Fibroblast of the aortic adventitia (primary cell): ENCODE measurements at places on chromosomes 6 and 20. TPM values are rescaled to one million over a fixed set of nuclear protein-coding genes. Genes with fewer than 3 reads are reported as not detected.

Gene MBOAT1
- total RNA-seq: 0.90 and 5.0 TPM in 2 replicates

Gene SLC4A11
- total RNA-seq: 0.49 and 0.63 TPM in 2 replicates

Gene CLPSL2
- total RNA-seq: not detected in 2 replicates

Gene HLA-DPB1
- 0.27 and 3.8 TPM in 2 replicates for total RNA-seq

Gene PKIB
- 0.57 and 3.1 TPM in 2 replicates for total RNA-seq

Gene MDFI
- total RNA-seq: 0.09 TPM in 1 of 2 replicates, not detected in the other

Gene GSTA2
- total RNA-seq: not detected in 2 replicates

Gene NFKBIL1
- 20.0 and 48.7 TPM in 2 replicates for total RNA-seq

GRCh38 chr6:129766959-129767728, 57.2 kb upstream of the ARHGAP18 start:
- DNase-seq: peak; percentile 58

DNA sequence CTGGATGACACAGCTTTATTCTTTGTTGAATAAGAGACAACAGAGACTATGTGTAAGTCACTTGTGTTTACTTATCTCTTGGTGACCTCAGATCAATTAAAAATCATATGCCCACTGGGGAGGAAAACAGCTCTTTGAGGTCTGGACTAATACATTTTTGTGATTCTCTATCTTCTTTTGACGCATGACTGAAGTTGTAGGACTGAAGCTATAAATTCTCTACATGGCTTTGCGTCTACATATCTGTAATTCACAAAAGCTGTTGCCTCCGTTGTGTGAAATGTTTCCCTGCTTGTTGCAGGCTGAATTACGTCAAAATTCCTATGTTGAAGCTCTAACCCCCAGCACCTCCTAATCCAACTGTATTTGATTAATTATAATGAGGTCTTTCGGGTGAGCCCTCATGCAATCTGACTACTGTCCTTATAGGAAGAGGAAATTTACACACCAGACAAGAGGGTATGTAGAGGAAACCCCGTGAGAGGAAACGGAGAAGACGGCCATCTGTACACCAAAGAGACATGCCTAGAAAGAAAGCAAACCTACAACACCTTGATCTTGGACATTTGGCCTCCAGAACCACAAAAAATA, 481.6 kb downstream of the PRKN start:
- DNase-seq: no peak

DNA sequence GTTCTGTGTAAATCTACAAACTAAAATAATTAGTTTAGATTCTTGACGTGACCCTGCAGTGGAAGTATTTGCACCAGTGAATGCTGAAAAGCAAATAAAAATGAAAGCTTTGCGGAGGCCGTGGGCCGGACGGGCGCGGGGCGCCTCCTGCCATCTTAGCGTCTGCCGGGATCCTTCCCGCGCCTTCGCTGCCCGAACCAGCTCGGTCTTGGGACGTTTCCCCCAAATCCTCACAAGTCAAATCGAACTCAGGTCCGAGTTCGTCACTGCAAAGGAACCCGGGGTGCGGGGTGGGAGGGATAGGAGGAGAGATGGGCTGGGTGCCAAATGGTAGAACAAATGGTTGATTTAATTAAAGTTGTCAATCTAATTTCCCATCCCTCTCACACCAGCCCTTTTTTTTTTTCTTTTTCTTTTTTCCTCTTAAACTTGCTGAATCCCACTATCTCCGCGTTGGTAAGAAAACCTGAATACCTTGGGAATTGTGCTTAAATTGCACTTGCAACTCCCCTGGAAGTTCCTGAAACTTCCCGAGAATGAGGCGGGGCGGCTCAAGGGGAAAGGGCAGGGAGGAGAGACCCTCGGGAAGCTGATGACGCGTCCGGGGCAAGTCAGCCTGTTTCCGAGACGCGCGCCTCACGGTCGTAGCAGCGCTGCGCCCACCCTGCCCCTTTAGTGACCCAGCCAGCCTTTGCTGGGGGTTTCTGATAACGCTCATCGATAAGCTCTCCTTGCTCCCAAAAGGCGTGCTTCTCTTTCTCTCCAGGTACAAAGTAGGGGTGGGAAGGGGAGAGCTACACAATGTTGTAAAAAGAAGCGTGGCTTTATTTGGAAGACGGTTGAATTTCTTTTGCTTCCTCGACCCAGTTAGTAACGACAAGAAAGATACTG, 1.8 kb downstream of the GJA1 start:
- peak; percentile 72 for DNase-seq

GRCh38 chr20:63140514-63141433, 75.2 kb downstream of the YTHDF1 start:
- DNase-seq: no peak

DNA sequence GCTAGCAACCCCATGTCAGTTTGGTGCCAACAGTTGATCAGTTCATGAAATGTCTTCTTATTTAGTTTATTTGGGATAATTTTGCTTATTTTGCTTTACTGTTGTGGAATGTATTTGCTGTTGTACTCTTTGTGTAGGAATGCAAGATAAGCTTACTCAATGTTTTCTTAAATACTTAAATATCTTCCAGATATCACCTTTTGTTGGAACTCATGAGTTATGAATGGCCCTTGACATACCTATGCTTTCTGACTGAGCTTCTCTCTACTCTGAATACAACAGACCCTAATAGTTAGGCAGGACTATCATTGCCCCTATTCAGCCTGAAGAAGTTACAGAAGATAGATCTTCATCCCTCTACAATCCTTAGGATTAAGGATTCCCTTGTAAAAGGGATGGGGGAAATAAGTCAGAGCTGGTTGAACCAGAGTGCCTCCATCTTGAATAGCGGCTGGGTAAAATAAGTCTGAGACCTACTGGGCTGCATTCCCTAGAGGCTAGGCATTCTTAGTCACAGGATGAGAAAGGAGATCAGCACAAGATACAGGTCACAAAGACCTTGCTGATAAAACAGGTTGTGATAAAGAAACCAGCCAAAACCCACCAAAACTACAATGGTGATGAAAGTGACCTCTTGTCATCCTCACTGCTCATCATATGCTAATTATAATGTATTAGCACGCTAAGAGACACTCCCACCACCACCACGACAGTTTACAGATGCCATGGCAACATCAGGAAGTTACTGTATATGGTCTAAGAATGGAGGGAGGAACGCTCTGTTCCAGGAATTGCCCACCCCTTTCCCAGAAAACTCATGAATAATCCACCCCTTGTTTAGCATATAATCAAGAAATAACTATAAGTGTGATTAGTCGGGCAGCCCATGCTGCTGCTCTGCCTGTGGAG, 196.9 kb downstream of the AKAP7 start:
- no peak for DNase-seq

DNA sequence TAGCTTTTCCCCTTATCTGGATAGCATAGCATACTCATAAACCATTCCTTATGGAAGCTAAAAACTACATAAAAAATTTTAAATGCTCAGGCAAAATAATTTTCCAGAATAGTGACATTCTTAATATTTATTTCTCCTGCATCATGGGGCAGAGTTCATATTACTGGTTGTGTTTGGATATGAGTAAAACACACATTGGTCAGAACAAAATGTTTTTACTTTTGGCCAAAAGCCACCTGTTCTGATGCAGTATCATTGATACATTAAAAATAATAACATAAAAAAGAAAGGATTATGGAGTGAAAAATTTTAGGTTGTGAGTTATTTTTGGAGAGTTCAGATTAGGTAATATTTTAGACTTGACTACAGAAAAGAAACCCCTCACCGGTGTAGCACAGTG, 33.6 kb downstream of the TRAM2 start:
- no peak for DNase-seq

- peak; percentile 97 for DNase-seq
These were observed 45.6 kb downstream of the LRRN4 start for GRCh38 chr20:6008254-6008653.

- DNase-seq: peak; percentile 33
These were observed 16.2 kb downstream of the FKBP1A start for GRCh38 chr20:1376408-1377270.

GRCh38 chr20:32972181-32973076, 31.8 kb downstream of the SUN5 start:
- no peak for DNase-seq

GRCh38 chr20:38304845-38305447, 990 bp downstream of the BPI start:
- DNase-seq: peak; percentile 45

GRCh38 chr6:145031962-145032361, 703.4 kb downstream of the EPM2A start:
- DNase-seq: no peak

GRCh38 chr6:118537574-118537973, 10.5 kb upstream of the PLN start:
- peak; percentile 91 for DNase-seq

- DNase-seq: no peak
These were observed 28.9 kb upstream of the CCR6 start for GRCh38 chr6:167093922-167094432.

GRCh38 chr6:69820438-69820837, 23.6 kb upstream of the LMBRD1 start:
- no peak for DNase-seq

DNA sequence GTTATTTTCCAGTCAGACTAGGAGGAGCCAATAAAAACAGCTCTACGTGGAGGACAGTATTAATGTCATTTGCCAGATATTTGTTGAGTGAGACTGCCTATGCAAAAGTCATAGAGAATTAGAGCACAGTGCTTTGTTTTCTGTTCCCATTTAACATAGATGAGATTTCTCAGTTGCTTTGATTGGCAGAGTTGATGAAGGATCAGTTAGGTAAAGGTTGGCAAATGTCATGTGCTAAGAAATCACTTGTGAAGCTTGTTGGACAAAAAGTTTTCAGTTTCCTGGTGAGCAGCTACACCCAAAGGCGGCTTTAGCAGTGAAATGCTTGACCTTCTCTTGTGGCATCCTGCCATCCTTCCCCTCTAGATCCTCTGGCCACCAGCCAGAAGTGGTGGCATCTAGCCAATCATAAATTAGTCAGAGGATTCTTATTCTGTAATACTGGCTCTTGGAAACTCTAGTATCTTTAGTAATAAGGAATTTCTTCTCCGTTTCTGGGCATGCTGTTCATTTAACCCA, 37.0 kb downstream of the BCKDHB start:
- peak; percentile 98 for DNase-seq

DNA sequence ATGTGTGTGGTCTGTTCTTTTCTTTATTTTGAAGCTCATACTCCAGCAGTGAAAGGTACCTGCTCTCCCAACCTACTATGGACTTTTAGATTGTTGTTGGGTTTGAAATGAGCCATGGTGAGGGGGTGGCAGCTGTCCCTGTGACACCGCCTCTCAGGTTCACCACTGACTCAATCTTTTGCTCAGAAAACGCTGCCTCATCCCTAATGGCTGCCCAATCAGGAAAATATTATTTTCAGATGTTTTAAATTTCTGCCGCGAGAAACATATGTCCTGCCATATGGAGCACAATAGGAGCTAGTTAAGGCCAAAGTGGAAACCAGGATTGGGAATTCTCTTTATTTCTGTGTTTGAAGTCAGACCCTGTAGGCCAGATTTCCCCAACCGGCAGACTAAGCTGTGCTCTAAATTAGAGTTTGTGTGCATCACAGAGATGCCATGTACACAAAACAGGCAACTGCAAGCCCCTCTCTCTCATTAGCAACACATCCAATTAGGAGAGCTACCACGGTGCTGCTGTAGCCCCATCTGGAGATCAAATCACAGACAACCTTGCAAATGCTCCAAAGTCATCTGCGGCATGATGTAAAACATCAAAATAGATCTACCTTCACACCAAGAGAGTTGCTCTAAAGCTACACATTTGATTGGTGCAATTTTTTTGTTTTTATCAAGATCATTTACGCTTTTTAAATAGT, 144.1 kb upstream of the BACH2 start:
- no peak for DNase-seq

DNA sequence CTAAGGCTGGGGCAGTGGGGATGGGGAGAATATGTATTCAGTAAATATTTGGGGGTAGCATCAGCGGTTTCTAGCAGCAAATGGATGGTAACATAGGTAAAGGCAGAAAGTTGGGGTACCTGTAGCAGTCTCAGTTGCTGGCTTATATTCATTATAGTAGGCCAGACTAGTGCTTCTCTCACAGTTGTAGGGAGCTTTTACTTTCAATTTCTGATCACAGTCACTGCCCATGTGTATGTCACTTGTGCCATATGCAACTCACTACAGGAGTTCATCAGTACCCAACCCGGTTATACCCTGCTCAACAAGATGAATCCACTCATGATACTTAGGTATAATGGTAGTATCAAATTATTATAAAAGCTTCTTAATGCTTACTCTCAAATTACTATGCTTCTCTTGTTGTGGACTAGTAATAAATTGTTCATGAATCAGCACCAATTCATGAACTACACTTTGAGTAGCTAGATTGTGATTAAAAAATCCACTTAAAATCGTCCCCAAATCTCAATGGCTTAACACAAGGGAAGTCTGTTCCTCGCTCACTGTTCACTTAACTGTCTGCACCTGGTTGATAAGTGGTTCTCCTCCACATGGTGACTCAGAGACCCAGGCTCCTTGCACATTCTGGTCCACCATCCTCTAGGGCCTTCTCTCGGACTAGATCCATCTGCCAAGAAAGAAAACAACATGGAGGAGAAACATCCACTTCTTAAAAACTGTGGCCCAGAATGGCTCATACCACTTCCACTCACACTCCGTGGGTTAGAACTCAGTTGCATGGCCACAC, 31.3 kb upstream of the MYLIP start:
- no peak for DNase-seq

- DNase-seq: peak; percentile 43
These were observed 77.0 kb downstream of the PLCB1 start for GRCh38 chr20:8209061-8209460.

- DNase-seq: peak; percentile 9
These were observed 332.8 kb downstream of the BTBD9 start for GRCh38 chr6:38306931-38307330.

GRCh38 chr20:59013959-59014608, 5.1 kb upstream of the TUBB1 start:
- peak; percentile 58 for DNase-seq

- DNase-seq: no peak
These were observed 67.9 kb upstream of the SNX9 start for GRCh38 chr6:157755032-157755745.

- no peak for DNase-seq
These were observed 130.7 kb downstream of the RNASET2 start for GRCh38 chr6:166825553-166826145.

DNA sequence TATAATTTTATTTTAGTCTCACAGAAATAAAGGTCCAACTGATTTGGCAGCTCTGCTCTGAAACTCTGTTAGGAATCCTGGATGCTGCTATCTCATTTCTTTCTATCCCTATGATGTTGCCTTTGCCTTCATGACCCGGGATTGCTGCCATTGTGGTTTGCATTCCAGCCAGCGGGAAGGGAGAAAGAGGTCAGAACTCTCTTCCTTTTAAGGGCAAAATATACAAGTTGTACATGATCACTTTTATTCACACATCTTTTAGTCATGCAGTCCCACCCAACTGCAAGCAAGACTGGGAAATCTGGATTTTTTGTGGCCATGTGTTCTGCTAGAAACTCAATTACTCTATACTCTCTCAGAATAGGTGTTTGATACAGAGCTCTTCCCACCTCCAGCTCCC, 263.1 kb upstream of the ZFP64 start:
- peak; percentile 8 for DNase-seq
